Fibroblast of skin of back (primary cell): ENCODE measurements at places on chromosomes 1 and 21.

GRCh38 chr1:154329551-154330131 is 4.3 kb downstream of the ATP8B2 start:
- peak; percentile 40 for DNase-seq

DNA sequence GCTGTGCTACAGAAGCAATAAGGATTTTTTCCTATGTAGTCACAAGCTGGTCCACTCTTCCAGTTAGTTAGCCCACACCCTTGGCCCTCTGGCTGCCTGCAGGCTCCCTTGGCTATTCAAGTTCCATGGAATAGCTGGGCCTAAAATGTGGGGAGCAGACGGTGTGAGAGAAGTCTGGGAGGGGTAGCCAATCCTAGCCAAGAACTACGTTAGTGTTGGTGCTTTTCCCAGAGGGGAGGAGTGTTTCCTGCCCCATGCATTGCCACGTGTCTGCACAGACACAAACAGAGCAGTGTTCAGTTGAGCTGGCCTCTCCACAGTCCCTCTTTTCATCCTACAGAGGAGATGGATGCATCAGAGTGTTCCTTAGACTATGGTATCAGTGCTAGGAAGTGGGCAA is 59.0 kb upstream of the IPO9 start:
- DNase-seq: peak; percentile 94

DNA sequence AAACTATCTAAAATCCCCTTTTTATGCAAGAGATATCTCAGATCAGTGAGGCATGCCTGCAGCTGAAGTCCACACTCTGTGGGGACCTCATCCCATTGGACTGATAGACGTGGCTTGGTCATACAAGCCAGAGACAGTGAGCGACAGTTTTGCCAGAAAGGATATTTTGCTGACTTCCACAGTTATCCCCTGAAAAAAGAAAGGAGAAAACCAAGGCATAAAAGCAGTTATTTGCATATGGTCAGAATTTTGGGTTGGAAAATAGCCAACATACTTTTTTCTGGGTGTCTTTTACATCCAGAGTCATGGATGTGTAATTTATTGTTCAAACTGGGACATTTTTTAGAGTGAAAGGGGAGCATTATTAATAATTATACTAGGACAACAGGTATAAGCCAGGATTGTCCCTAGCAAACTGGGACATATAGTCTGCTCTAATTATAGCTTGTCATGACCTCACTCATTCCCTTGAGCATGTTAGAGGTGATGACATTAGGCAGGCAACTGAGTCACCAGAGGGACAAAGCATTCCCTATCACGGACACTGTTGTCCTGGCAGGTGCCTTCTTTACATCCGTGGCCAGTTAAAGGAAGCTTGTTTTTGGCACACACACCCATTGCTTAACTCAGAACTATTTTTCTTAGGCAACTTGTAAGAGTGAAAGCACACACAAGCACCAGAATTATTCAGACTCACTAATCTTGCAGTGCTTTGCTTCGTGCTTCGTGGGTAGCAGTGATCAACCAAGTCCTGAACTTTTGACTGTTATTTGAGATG is 65.5 kb downstream of the PRRX1 start:
- DNase-seq: peak; percentile 64

- DNase-seq: no peak
Observed at GRCh38 chr1:85406081-85406480, 58.9 kb downstream of the DDAH1 start.

- DNase-seq: no peak
Observed at GRCh38 chr21:39882151-39882838, 15.1 kb downstream of the PCP4 start.

GRCh38 chr1:1758059-1758621 is 20.1 kb downstream of the NADK start:
- DNase-seq: no peak
